ENCODE measurements at places on chromosomes 11 and 22. TPM values are rescaled to one million over a fixed set of nuclear protein-coding genes. Genes with fewer than 3 reads are reported as not detected.

- DNase-seq: peak; percentile 81
- no peaks in the 10 kb centered on the region for H3K27me3 ChIP-seq
- no peak overlapping the region for H3K27ac ChIP-seq
- H3K36me3 ChIP-seq: peaks cover 67% of the 10 kb centered on the region
- no peaks in the 10 kb centered on the region for H3K4me1 ChIP-seq
Observed at GRCh38 chr11:3091846-3092602, 34.8 kb upstream of the CARS1 start.

DNA sequence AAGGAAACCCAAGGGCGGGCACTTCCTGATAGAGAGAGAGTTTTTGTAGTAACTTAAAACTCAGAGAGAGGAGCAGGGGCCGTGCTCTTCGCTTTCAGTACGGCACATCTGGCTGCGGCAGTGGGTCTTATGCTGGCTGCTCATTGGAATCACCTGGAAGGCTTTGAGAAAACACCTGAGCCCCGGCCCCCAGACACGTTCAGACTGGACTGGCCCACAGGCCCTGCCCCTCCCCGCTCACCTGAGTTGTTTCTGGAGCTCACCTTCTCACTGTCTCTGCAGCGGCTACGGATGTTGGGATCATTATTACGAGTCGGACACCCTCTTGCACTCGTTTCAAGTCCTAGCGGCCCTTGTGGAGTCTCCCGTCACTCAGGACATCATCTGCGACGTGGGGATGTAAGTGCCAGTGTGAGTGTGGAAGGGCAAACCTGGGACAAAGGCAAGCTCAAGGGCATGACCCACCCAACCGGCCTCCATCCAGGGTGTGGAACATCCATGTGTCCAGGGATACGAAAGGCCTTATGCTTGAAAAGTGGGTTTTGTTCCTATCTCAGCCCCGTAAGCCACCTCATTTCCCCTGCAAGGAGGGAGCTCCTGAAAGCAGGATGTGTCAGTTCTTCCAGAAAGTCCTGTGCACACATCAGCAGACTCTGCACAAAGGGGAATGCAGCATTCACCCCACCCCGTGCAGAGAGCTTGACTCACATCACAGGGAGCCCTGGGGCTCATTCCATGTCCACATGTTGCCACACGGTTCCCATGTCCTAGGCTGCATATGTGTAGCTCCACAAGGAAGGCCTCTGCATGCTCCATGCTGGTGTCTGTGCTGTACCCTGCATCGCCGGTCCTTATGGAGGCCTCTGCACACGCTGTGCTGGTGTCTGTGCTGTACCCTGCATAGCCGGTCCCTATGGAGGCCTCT is 5.4 kb downstream of the NADSYN1 start:
- DNase-seq: no peak
- H3K27ac ChIP-seq: no peak overlapping the region
- H3K36me3 ChIP-seq: peaks cover 9% of the 10 kb centered on the region

DNA sequence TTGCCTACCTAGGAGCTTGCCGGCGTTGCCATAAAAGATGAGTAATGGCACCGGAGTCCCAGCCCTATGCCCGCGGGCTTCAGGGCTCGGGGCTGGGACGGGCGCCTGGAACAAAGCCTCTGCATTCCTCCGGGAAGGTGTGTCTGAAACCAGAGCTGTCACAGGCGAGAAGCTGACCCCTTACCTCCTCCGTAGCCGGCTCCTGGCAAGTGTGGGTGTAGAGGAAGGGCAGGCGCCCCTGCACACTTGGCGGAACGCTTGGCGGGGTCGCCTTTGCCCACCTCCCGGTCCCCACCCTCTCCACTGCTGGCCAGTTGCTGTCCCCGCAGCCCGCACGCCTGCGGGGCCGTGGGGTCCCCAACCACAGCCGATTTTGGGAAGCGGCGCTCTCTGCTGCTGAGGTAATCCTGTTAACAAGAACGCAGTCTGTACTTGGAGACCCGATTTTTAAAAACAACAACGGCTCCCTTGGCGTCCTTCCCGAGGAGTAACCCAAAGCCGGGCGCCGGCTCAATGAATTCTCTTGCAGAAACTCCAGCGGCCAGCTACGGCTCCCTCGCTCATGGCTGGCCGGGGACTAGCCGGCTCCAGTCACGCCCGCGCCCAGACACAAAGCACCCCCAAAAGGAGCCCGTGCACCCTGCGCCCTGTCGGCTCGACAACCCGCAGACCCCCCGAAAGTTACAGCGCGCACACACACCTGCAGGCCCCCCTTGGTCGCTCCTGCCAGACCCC is 89.2 kb downstream of the PLEKHA7 start:
- peaks cover 16% of the 10 kb centered on the region for H3K4me1 ChIP-seq
- DNase-seq: peak; percentile 74
- H3K27ac ChIP-seq: peak overlapping the region; percentile 34
- H3K27me3 ChIP-seq: peaks cover 27% of the 10 kb centered on the region
- H3K36me3 ChIP-seq: no peaks in the 10 kb centered on the region
- H3K4me3 ChIP-seq: peak overlapping the region; percentile 49

DNA sequence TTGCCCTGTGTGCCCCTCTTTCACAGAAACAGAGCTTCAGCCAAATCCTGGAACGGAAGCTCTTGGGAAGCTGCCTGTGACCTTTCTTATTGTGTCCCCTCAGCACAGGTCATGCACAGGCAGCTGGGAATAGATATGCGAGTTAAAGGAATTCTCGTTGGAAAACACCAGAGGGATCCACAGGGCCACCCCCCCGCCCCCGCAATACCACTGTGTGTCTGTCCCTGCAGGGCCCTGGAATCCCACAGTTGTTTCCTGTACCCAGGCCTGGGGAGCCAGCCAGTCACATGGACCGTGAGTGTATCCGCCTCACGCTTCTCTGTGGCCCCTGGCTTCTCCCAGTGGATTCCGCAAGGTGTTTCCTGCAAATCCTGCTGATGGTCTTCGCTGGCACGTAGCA is 29.0 kb downstream of the TIMP3 start:
- no peaks in the 10 kb centered on the region for H3K27me3 ChIP-seq
- H3K4me3 ChIP-seq: no peak overlapping the region

The NPTXR gene
- under 0.01 TPM for polyA plus RNA-seq

The IFTAP gene
- 28.8 TPM for polyA plus RNA-seq

The E2F8 gene
- polyA plus RNA-seq: 0.60 TPM

The CRYBB2 gene
- not detected for polyA plus RNA-seq

All from sigmoid colon (tissue), 7 donors.